ENCODE measurements at places on chromosomes 1 and 21.

GRCh38 chr1:182993746-182994145 is 29.5 kb upstream of the LAMC1 start:
- no peak for DNase-seq

- DNase-seq = no peak
Measured at GRCh38 chr1:151606384-151606783, 5.5 kb upstream of the SNX27 start.

GRCh38 chr1:234955107-234955731 is 173.4 kb downstream of the TOMM20 start:
- no peak for DNase-seq

DNA sequence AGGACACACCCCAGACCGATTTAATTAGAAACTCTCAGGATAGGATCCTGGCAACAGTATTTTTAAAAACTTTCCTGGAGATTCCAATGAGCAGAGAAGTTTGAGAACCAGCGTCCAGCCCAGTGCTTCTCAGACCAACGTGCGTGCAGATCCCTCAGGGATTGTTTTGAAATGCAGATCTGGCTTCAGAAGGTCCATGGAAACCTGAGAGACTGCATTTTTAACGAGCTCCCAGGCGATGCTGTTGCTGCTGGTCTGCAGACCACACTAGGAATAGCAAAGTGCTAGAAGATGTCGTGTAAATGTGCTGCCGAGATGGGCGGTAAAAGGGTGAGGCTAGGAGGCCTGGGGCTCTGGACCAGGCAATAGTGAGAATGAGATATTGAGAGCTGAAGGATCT is 18.4 kb upstream of the CASQ1 start:
- DNase-seq = no peak

GRCh38 chr1:117838911-117839310 is 90.5 kb downstream of the GDAP2 start:
- DNase-seq = no peak

DNA sequence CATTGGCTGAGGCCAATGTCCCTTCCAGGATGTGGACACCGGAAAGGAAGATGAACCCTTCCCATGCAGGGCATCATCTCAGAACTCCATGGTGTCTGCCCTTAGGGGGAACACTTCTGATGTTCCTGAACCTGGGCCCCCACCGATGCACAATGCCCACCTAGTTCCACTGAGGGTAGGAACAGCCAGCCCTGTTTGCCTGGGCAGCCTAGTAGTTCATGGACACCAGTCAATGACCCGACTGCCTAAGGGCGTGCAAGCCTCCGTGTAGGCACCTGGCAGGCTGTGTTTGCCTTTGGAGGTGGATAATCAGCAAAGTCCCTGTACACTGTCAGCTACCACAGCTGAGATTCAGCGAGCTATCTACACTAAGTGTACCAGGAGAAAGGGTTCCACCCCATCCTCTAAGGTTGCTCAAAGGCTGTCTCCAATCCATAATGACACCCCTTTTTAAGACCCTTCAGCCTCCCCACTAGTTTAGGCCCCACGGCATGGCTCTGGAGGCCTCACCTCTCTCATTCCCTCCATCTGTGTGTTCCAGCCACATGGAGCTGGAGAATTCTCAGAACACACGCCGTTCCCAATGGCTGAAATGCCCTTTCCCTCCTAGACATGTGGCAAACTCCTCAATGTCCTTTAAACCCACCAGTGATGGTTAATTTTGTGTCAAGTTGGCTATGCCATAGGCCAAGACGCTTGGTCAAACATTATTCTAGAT is 124.8 kb upstream of the EDN2 start:
- no peak for DNase-seq

- no peak for DNase-seq
Measured at GRCh38 chr1:62964141-62964540, 180.2 kb downstream of the ATG4C start.
